ENCODE measurements at places on chromosomes 2 and 18. TPM values are rescaled to one million over a fixed set of nuclear protein-coding genes. Genes with fewer than 3 reads are reported as not detected.

DNA sequence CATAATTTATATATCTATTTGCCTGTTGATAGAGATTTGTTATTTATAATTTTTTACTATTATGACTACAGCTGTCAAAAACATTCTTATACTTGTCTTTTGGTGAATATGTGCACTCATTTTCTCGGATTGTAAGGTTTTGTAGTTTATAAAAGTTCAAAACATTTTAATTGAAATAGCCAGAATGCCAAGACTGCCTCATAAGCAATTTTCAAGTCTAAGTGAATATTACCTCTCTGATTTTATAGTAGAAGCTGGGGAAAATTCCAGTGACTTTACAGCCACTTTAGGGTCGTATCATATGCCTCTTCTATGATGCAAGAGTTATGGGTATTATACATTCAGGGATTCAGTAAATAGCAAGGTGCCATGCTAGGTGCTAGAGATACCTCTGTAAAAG lies 21.0 kb downstream of the ZC3H6 start:
- no peak for DNase-seq
- peaks cover 8% of the 10 kb centered on the region for H3K36me3 ChIP-seq
- H3K27me3 ChIP-seq, result no peaks in the 10 kb centered on the region
- H3K4me3 ChIP-seq, result no peak overlapping the region
- peaks cover 31% of the 10 kb centered on the region for H3K4me1 ChIP-seq
- no peak overlapping the region for H3K27ac ChIP-seq

- no peaks in the 10 kb centered on the region for H3K4me1 ChIP-seq
- no peak overlapping the region for H3K4me3 ChIP-seq
- no peak for DNase-seq
Observed at GRCh38 chr2:172763079-172763478, 27.4 kb downstream of the RAPGEF4 start.

GRCh38 chr2:110157153-110157793 lies 41.7 kb upstream of the MALL start:
- H3K4me1 ChIP-seq, result peaks cover 3% of the 10 kb centered on the region
- no peaks in the 10 kb centered on the region for H3K27me3 ChIP-seq
- no peak for DNase-seq
- peaks cover 7% of the 10 kb centered on the region for H3K36me3 ChIP-seq
- H3K4me3 ChIP-seq, result no peak overlapping the region

- peak; percentile 71 for DNase-seq
- peak overlapping the region; percentile 52 for H3K4me3 ChIP-seq
- H3K27me3 ChIP-seq, result no peaks in the 10 kb centered on the region
- no peaks in the 10 kb centered on the region for H3K36me3 ChIP-seq
Observed at GRCh38 chr2:25951071-25951547, 31.2 kb downstream of the KIF3C start.

GRCh38 chr2:172430678-172431077 lies 3.3 kb downstream of the ITGA6 start:
- peak overlapping the region; percentile 73 for H3K4me3 ChIP-seq
- no peak for DNase-seq
- no peaks in the 10 kb centered on the region for H3K27me3 ChIP-seq
- no peaks in the 10 kb centered on the region for H3K36me3 ChIP-seq

DNA sequence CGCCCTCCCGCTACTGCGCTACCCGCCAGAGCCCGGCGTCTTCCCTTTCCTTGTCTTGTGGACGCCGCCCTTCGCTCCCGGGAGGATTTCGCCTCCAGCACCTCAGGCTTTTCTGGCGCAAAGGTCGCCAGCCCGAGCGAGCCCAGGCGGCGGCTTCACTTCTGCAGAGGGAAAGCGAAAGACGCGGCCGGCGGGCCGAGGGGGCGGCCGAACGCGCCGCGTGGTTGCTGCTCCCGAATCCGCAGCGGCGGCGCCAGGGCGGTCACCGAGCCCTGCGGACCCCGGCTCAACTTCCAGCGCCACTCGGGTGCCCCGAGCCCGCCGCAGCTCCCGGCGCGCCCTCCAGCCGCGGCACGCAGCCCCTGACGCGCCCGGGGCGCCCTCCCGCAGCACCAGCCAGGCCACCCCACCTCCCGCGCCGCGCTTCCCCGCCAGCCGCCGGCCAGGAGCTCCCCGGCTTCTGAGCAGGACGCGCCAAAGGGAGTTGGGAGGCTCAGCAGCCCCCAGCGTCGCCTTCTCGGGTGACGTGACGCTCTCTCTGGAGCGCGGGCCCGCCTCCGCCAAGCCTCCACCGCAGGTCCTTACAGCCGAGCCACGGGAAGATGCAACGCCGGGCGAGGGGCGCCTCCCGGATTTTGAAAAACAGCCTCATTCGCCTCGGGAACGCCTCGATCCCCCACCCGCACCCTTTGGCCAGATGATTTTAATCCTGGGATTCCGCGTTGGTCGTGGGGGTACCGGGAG lies 84.9 kb upstream of the EPB41L3 start:
- H3K36me3 ChIP-seq, result no peaks in the 10 kb centered on the region
- peak overlapping the region; percentile 63 for H3K27ac ChIP-seq
- H3K27me3 ChIP-seq, result peaks cover 89% of the 10 kb centered on the region
- peak; percentile 41 for DNase-seq

GRCh38 chr18:36648803-36649202 lies 180.0 kb downstream of the TPGS2 start:
- H3K4me1 ChIP-seq, result peaks cover 11% of the 10 kb centered on the region
- no peaks in the 10 kb centered on the region for H3K27me3 ChIP-seq
- no peak for DNase-seq
- H3K36me3 ChIP-seq, result peaks cover 4% of the 10 kb centered on the region
- H3K4me3 ChIP-seq, result no peak overlapping the region

DNA sequence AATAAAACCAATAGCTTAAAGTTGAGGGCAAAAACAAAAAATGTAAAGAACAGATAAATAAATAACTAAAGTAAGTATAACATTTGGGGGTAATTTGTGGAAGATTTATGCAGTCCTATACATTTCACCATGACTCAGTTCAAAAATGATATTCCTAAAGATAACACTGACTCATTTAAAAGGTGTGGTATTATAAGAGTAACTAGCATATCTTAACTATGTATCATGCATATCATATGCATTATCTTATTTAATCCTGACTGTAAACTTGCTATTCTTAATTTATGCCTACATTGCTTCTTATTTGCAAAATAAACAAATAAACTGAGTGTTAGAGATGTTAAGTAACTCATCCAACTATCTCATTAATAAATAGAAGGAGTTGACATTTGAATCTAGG lies 726.5 kb upstream of the PKDCC start:
- no peaks in the 10 kb centered on the region for H3K4me1 ChIP-seq
- no peak overlapping the region for H3K27ac ChIP-seq

- peaks cover 31% of the 10 kb centered on the region for H3K4me1 ChIP-seq
- DNase-seq, result no peak
- H3K27ac ChIP-seq, result peak overlapping the region; percentile 41
- H3K4me3 ChIP-seq, result no peak overlapping the region
- no peaks in the 10 kb centered on the region for H3K27me3 ChIP-seq
- peaks cover 6% of the 10 kb centered on the region for H3K36me3 ChIP-seq
Observed at GRCh38 chr18:48814490-48815178, 136.1 kb downstream of the SMAD7 start.

- H3K4me1 ChIP-seq, result peaks cover 90% of the 10 kb centered on the region
- no peaks in the 10 kb centered on the region for H3K36me3 ChIP-seq
- peak overlapping the region; percentile 96 for H3K27ac ChIP-seq
- H3K4me3 ChIP-seq, result no peak overlapping the region
Observed at GRCh38 chr2:102065675-102066252, 74.0 kb downstream of the IL1R2 start.

GRCh38 chr2:222033541-222033940 lies 265.3 kb downstream of the PAX3 start:
- H3K4me1 ChIP-seq, result no peaks in the 10 kb centered on the region
- H3K27ac ChIP-seq, result no peak overlapping the region

DNA sequence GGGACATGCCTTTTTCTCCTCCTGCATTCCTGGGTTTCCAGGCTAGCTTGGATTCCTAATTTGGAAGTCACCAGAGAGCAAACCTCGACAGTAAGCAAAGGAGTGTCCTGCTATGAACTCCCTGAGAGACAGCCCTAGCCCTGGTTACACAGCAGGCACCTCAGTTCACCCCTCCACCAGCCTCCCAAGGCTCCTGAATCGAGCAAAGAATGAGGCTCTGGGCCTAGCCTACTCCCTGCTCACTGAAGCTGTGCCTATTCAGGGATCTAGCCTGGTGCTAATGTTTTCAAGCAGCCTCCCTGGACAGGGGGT lies 66.7 kb upstream of the RMDN2 start:
- no peaks in the 10 kb centered on the region for H3K27me3 ChIP-seq
- peaks cover 57% of the 10 kb centered on the region for H3K4me1 ChIP-seq
- no peaks in the 10 kb centered on the region for H3K36me3 ChIP-seq
- H3K4me3 ChIP-seq, result no peak overlapping the region

- H3K27ac ChIP-seq, result no peak overlapping the region
- H3K4me1 ChIP-seq, result peaks cover 14% of the 10 kb centered on the region
- H3K36me3 ChIP-seq, result peaks cover 39% of the 10 kb centered on the region
- H3K27me3 ChIP-seq, result no peaks in the 10 kb centered on the region
Observed at GRCh38 chr2:73083886-73084800, 12.6 kb upstream of the SFXN5 start.

DNA sequence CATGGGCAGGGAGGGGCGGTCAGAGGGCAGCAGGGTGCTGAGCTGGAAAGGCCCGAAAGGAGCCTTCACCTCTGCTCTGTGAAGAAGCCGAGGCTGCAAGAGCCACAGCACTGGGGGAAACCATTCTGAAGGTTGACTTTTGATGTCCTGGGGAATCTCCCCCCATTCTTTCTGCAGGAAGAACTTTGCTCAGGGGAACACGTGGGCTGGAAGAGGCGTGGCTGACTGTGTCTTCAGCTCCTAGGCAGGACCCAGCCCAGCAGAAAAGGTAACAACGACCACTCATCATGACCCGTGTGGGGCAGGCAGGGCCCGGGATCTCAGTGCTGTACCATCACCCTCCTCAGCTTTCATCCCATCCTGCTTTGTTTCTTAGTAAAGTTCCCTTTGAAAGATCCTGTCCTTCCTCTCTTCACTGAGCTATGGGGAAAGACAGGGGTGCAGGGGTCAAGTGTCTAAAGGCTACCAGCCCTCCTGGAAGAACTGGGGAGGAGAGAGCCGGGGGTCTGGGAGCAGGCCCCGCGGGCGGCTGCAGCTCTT lies 312.7 kb downstream of the CELF4 start:
- DNase-seq, result no peak
- H3K27me3 ChIP-seq, result peaks cover 88% of the 10 kb centered on the region
- H3K27ac ChIP-seq, result no peak overlapping the region
- no peaks in the 10 kb centered on the region for H3K36me3 ChIP-seq

DNA sequence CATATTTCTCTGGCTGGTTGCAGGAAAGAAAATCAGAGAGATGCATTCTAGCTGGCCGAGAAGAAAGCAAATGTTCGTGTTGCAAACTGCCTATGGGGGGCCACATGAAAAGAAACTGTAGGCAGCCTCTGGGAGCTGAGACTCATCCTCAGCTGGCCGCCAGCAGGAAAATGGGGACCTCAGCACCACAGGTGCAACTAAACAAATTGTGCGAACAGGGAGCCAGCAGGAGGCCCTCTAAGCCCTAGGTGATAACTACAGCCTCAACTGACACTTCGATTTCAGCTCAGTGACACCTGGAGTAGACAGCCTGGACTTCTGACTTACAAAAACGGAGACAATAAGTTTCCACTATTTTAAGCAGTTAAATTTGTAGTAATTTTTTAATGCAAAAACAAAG lies 107.3 kb downstream of the DTNB start:
- H3K4me3 ChIP-seq, result no peak overlapping the region
- no peaks in the 10 kb centered on the region for H3K36me3 ChIP-seq
- peaks cover 18% of the 10 kb centered on the region for H3K4me1 ChIP-seq
- no peak overlapping the region for H3K27ac ChIP-seq

- H3K27ac ChIP-seq, result no peak overlapping the region
- no peaks in the 10 kb centered on the region for H3K27me3 ChIP-seq
- H3K4me3 ChIP-seq, result no peak overlapping the region
- no peak for DNase-seq
- no peaks in the 10 kb centered on the region for H3K36me3 ChIP-seq
Observed at GRCh38 chr2:17309741-17310339, 208.4 kb downstream of the RAD51AP2 start.

DNA sequence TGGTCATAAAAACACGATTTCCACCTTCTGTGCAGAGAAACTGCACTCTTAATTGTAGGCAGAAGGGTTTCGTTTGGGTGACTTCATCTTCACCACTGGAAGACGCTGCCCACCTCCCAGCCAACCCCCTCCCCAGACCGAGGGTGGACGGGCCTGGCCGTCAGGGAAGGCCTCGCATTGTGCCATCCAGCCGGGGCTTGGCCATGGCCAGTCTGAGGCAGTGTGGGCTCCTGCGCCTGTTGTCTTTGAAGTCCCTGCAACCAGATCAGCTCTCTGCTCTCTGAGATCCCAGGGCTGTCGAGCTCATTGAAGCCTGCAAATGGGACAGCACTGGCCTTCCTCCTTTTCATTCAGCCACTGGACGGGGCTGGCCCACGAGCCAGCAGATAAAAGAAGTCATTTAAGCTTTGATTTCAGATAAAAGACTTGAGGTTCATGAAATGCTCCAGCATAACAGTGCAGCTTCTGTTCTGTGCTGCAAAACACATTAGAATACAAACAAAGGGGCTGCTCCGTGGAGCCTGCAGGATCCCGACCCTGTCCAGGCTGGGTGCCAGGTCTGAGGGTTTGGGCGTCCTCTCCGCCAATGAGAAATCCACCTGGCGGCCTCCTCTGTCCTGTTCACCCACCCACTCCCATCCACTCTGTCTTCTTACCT lies 253.5 kb downstream of the LDLRAD4 start:
- peaks cover 34% of the 10 kb centered on the region for H3K4me1 ChIP-seq
- H3K27me3 ChIP-seq, result no peaks in the 10 kb centered on the region
- no peaks in the 10 kb centered on the region for H3K36me3 ChIP-seq
- peak overlapping the region; percentile 82 for H3K27ac ChIP-seq
- no peak for DNase-seq

GRCh38 chr2:138712212-138712979 lies 67.8 kb downstream of the NXPH2 start:
- peaks cover 6% of the 10 kb centered on the region for H3K27me3 ChIP-seq
- no peaks in the 10 kb centered on the region for H3K36me3 ChIP-seq
- no peak for DNase-seq
- no peak overlapping the region for H3K4me3 ChIP-seq

GRCh38 chr2:9657731-9658130 lies 26.9 kb upstream of the YWHAQ start:
- H3K4me3 ChIP-seq, result no peak overlapping the region
- no peaks in the 10 kb centered on the region for H3K27me3 ChIP-seq
- H3K27ac ChIP-seq, result no peak overlapping the region
- no peak for DNase-seq

GRCh38 chr2:26767894-26768487 lies 3.9 kb downstream of the SLC35F6 start:
- H3K36me3 ChIP-seq, result no peaks in the 10 kb centered on the region
- peak overlapping the region; percentile 93 for H3K27ac ChIP-seq

GRCh38 chr2:211103989-211104388 lies 547.6 kb downstream of the CPS1 start:
- no peak for DNase-seq
- no peak overlapping the region for H3K27ac ChIP-seq
- no peaks in the 10 kb centered on the region for H3K4me1 ChIP-seq

GRCh38 chr2:44906972-44907371 lies 34.5 kb upstream of the SIX3 start:
- no peak for DNase-seq
- H3K36me3 ChIP-seq, result no peaks in the 10 kb centered on the region
- peaks cover 74% of the 10 kb centered on the region for H3K27me3 ChIP-seq
- H3K4me3 ChIP-seq, result no peak overlapping the region
- H3K4me1 ChIP-seq, result no peaks in the 10 kb centered on the region

Gene GKN1
- total RNA-seq, result not detected

Gene CDH20
- not detected for total RNA-seq

Gene PSD4
- total RNA-seq, result 2.2 TPM

Gene HOXD12
- total RNA-seq, result not detected

Gene DIS3L2
- total RNA-seq, result 17.0 TPM

Gene CSRNP3
- total RNA-seq, result 4.0 TPM

Gene CWC22
- 12.0 TPM for total RNA-seq

Gene SGPP2
- 2.3 TPM for total RNA-seq

Gene GAREM1
- 8.6 TPM for total RNA-seq

Gene ACMSD
- total RNA-seq, result not detected

Gene NCKAP5
- total RNA-seq, result 6.0 TPM

Gene CCDC141
- 208 TPM for total RNA-seq

Data from left ventricle myocardium inferior (tissue), 1 donor.